ENCODE measurements at places on chromosomes 13 and 19.

GRCh38 chr19:48081106-48081505, 29.5 kb downstream of the PLA2G4C start:
- DNase-seq, result no peak

GRCh38 chr19:13797870-13798269, 2.6 kb downstream of the ZSWIM4 start:
- peak; percentile 87 for DNase-seq

- DNase-seq, result peak; percentile 25
Observed at GRCh38 chr13:75181906-75182305, 300.1 kb downstream of the TBC1D4 start.

- no peak for DNase-seq
Observed at GRCh38 chr13:79126706-79127105, 279.3 kb downstream of the RBM26 start.

DNA sequence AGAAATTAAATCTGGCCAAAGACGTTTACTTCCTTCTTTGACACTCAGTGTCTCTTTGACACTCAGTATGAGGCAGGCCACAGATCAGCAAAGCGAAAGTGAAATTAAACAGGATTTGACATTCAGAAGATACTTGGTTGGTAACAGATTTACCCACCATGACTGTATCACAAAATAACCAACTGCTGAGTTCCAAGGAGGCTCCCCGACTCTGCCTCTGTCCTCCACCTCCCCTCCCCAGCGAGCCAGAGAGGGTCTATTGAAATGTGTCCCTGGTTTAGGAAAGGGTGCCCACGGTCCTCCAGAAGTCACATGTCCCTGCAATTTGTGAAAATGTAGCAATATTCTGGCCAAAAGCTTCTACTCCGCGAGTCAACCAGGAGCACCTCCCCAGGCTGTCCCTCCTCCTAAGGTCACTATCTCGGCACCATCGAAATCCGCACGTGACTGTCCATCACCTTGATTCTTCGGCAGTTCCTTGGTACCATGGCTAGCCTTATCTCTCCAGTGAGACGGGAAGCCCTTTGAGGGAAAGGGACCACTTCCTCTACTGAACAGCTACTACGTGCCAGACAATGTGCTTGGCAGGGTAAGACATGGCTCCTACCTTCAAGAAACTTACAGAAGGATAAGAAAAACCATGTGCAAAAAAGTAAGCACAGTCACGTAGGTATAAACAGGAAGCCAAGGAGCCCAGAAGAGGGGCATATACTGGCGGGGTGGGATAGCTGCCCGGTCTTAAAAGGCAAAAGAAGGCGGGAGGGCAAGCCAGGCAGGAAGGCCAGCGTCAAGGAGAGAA, 1.5 kb downstream of the N4BP2L1 start:
- DNase-seq, result no peak

- DNase-seq, result peak; percentile 94
Observed at GRCh38 chr19:18519962-18520847, 1.7 kb downstream of the ELL start.

GRCh38 chr19:35316560-35316959, 12.4 kb upstream of the CD22 start:
- DNase-seq, result peak; percentile 62

- DNase-seq, result no peak
Observed at GRCh38 chr13:26742691-26743358, 17.8 kb downstream of the GPR12 start.

- DNase-seq, result no peak
Observed at GRCh38 chr13:73967397-73968165, 166.6 kb downstream of the KLF12 start.

- DNase-seq, result no peak
Observed at GRCh38 chr13:42750794-42751193, 30.6 kb upstream of the FAM216B start.

DNA sequence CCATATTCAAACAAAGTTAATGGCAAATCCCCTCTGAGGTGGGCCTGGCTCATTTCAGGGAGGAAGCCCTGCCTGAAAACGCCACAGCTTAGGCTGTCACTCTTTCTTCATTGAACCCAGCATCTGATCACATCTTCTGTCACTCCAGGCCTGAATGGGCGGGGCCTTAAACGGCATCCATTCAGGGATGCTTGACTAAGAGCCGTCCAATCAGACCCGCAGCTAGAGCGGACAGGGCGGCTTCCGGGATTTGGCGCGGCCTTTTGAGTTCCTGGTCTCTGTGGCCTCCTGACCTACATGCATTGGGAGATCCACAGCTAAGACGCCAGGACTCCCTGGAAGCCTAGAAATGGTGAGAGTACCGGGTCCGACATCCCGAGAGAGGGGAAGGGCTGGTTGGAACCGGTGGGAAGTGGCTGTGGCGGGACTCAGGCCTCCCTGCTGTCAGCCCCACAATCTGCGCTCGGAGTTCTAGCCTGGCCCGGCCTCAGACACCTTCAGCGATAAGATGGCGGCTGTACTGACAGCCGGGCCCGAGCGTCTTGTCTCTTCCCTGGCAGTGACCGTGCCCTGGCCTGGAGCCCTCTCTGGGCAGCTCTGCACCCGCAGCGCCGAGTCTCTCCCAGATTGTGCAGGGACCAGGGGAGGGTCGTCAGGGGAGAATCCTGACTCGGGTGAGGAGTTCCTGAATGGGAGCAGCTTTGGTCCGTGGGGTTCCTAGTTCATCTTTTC, at the start of gene ZNF723:
TSS of gene ZNF723 (plus strand) at position 261 of the 732 bp plus-strand sequence. CDS start at position 350, 89 bp downstream.
- DNase-seq, result no peak

DNA sequence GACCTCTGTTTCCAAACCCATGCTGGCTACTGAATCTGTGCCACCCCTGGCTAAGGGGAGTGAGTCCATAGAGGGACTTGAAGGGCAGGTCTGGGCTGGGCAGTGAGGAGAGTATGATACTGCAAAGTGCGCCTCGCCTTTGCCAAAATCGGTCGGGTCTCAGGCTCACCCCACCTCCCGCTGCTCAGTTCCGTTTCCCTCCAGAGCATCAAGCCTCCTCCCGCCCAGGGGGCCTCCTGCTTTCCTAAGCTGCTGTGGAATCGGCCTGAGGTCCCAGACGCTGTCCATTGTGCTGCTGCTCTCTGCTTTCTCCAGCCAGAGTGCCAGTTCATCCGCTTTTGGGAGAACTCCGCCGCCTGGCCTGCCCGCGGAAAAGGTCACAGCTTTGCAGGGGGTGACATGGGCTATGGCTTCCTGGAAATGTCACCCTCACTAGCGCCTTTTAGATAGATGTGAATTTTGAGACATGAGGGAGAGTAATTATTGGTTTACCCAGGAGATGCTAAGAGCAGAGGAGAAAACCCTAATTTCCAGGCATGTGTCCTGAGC, 1418.4 kb downstream of the UQCRFS1 start:
- DNase-seq, result peak; percentile 66

DNA sequence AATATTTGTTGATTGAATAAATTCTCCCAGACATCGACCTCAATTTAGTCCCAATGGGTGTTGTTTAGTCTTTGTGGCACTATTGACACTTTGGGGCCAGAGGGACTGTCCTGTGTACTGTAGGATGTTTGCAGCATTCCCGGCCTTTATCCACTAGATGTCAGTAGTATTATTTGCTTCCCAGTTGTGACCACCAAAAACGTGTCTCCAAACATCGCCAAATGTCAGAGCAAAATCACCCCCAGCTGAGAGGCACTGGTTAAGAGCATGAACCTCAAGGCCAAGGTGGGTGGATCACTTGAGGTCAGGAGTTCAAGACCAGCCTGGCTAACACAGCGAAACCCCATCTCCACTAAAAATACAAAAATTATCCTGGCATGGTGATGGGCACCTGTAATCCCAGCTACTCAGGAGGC, 15.4 kb downstream of the NLRP12 start:
- peak; percentile 83 for DNase-seq

GRCh38 chr13:109781384-109782065, 4.9 kb downstream of the IRS2 start:
- peak; percentile 78 for DNase-seq

- DNase-seq, result peak; percentile 54
Observed at GRCh38 chr19:8511573-8512101, 2.3 kb downstream of the ZNF414 start.

GRCh38 chr19:45130888-45131615, 29.7 kb downstream of the NKPD1 start:
- peak; percentile 75 for DNase-seq

- DNase-seq, result peak; percentile 17
Observed at GRCh38 chr13:47420020-47420419, 523.2 kb upstream of the HTR2A start.

DNA sequence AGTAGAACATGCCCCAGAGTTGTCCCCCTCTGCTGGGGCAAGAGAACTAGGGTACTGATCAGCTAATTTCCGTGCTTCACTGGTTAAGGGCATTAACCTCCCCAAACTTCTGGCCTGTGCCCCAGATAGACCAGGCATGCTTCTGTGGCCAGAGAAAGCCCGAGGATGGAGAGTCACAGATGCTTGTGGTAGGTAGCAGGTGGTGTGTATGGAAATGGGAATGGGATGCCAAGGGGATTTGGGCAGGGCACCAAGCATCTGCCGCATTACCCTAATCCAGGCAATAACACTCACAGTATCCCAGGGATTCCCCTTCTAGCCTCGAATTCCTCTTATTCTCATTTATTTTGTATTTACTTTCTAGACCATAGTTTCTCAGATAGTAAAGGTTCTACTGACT, 124.8 kb upstream of the KLF12 start:
- DNase-seq, result no peak

DNA sequence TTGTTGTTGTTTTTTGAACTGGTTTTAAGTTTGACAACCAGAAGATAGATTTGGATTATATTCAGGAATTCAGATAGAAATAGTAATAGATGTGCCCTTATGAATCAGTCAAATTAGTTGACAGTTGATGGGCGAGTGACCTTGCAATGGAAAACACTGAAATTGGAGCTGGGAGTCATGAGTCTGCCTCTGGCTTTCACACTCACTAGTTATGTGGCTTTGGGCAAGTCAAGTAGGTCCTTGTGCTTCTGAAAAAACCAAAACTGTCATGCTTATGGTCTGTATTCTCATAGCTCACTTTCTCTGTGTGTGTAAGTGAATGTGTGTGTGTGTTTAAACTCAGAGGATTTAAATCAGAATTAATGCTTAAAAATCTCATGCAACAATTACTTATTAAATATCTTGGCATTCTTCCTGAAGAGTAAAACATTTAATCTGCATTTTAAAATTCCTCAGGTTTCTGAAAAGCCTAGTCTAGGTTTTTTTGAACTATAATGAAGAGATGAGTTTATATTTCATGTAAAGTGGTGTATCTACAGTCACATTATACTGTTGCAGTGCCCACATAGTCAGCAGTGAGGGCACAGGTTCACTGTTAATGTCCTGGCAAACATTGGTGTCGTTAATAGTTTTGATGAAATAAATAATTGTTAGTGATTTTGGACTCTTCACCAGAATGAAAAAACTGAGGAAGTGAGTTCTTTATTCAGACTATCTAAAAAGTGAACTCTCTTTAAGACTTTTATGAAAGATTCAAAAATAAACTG, 32.5 kb downstream of the UCHL3 start:
- DNase-seq, result peak; percentile 37

DNA sequence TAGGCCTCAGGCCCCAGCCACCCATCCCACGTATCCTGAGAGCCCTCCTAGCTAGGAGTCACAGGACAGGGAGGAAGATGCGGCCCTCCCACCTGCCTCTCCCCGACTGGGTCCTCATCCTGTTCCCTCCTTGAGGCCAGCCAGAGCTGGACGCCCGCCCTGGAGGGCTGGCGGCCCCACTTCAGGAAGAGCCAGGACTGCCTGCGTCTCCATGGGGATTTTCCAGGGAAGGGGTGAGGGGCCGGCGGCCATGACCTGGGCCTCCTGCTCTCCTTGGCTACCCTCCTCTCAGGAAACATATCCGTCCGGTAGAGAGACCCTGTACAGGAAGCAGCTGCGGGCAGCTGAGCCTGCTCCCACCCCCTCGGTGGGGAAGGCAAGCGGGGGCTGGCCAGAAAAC, 11.3 kb upstream of the PRKD2 start:
- no peak for DNase-seq

DNA sequence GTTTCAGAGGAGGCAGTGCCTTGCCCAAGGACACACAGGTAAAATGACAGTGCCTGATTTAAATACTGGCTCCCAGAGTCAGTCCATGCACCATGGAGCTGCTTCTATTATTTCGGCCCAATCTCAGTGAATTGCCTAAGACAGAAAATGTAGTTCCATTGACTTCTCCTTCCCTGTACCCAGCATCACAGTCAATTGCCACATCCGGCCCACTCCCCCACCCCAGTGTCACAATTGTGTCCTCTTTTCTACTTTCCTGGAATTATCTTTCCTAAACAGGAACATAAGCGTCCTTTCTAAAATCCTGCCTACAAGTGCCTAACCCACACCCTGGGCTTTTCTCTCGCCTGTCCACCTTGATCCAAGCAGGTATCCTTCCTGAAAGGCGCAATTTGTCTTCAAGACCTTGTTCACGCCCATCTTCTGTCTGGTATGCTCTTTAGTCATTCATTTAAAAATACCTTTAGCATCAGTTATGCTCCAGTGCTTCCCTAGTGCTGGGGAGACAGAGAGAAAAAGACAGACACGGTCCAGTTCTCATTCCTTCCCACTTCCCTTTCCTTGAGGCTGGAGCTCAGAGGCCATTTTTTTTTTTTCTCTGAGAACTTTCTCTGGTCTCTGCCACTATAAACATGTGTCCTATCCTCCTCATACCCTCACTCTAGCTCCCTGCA, 411.4 kb downstream of the LIG4 start:
- DNase-seq, result no peak

DNA sequence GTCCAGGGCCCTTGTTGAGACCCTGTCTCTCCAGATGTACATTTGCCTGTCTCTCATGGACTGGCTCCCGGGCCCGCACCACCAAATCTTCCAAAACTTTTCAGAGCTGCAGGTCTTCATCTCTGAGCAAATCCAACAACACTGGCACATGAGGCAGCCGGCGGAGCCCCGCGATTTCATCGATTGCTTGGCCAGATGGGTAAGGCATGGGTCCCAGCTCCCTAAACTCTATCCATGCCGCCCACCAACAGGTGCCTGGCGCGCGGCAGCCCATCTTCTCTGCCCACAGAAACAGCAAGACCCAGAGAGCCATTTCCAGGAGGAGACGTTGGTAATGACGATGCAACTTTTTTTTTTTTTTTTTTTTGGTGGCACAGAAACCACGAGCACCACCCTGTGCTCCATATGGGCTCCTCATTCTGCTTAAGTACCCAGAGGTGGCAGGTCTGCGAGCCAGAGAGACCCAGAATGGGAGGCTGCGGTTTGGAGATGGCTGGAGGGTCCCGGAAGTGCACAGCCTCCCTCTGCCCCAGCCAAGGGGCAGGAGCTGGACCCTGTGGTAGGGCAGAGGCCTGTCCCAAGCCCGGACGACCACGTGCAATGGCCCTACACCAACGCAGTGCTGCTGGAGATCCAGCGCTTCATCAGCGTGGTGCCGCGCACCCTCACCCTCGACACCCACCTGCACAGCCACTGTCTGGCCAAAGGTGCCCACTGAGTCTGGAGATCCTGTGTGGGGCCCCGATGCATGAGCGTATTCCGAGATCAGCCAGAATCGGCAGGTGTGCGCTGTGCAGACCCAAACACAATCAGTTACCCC, 22.6 kb downstream of the CYP2F1 start:
- no peak for DNase-seq
